NCI-H2107 (cell line): ENCODE measurements at places on chromosomes 7 and 10.

DNA sequence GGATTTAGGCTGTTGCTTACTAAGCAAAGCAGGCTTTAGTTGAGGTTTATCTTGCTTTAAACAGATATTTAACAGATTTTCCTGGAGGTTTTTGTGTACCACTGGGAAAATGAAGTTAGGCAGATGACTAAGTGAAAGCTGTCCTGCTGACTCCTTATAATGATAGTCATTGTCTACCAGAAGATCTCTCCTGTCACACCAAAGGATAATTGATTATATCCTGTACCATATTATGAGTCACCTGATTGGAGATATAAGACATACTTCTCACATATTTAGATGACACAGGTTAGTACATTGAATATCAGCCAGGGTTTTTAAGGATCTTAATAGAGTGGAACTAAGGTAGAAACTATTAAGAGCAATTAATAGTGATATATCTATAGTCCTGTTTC, 68.4 kb downstream of the PTEN start:
- DNase-seq: no peak

GRCh38 chr10:59557052-59557451, 152.6 kb downstream of the SLC16A9 start:
- no peak for DNase-seq

- no peak for DNase-seq
These were observed 3.8 kb downstream of the LDB3 start for GRCh38 chr10:86671985-86672710.

DNA sequence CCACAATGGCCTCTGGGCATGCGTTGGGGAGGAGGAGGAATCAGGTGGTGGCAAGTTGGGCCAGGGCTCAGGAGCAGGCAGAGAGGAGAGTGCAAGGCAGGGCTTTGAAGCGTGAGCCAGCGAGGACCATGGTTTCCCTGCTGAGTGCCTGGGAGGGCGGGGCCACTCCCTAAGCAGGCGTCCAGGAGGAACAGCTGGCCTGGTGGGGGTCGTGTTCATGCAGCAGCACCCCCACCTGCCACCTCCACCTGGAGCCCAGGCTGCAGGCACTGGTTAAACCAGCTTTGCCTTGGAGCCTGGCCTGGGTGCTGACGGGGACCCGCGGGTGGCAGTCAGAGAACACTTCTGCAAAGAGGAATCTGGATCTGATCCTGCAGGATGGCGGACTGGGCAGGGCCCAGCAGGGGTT, 24.2 kb upstream of the AQP1 start:
- peak; percentile 33 for DNase-seq

DNA sequence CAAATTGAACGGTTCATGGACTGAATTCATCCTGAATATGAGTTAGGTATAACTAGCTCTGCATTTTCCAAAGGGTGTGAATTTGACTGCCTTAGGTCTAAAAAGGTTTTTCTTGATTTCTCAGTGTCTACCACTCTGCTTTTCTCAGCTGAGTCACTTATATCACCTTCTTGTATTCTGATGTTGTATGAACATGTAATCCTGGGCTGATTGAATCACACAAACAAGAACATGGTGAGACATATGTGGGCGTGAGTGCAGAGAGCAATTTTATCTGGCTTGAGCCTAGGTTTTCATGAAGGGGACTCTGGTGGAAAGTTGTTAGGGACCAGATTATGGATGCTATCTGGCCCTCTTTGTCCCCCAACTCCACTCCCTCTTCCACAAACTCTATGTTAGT, 239.8 kb downstream of the SUGCT start:
- no peak for DNase-seq

GRCh38 chr7:90648107-90648506, 52.0 kb downstream of the CDK14 start:
- DNase-seq: no peak

DNA sequence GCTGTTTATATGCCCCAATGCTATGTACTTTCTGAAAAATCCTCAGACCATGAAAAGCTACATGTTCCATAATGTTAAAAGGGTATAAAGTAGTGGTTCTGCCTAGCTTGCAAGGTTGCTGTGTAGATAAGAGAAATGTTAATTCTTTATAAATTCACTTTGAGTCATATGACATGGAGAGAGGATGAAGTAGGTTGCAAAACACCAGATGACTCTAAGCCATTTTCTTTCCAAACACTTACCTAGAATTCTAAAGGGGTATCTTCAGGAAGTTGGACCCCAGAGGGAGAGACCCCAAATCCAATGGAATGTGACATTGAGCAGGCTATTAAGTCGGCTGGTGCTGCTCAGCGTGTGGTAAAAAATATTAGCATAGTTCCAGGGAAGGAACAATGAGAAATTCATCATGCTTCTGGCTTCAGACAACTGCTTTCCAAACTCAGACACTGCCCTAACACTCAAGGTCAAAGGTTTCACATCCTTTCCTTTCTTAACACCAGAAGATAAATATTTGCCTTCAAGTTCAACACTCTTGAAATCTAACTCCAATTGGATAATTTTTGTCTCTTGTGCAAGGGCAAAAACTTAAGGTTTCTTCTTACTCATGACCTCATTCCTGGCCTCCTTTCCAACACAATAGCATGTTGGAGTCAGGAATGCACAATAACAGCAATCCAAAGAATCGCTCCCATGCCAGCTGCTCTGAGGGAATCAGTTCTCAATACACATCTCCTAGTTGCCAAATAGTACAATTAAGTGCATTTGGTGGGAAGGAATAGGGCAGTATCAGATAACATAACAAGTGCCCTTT, 100.7 kb upstream of the AFAP1L2 start:
- no peak for DNase-seq

- DNase-seq: no peak
These were observed 291.6 kb upstream of the PPP2R2D start for GRCh38 chr10:131609176-131609575.

DNA sequence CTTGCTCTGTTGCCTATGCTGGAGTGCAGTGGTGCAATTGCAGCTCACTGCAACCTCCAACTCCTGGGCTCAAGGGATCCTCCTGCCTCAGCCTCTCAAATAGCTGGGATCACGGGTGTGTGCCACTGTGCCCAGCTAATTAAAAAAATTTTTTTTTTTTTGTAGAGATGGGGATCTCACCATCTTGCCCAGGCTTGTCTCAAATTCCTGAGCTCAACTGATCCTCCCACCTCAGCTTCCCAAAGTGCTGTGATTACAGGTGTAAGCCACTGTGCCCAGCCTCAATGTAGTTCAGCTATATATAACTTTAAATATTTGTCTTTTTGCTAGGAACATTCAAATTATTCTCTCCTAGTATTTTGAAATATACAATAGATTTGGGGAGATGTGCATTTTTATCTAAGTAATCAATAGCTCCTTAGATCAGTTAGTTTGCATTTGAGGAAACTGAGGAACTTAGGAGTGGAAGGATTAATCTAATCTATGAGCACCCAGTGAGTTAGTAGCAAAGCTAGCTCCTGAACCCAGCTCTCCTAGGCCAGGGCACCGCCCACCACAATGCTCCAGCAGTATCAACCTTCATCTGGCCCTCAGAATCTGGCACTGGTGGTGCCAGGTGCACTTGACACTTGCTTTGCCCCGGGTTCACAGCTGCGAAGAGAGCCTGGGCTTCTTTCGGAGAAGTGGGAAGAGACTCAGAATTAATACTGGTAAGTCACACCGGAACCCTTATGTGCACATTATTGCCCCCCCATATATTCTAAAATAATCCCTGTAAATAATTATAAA, 5.9 kb upstream of the LRMDA start:
- no peak for DNase-seq

GRCh38 chr10:42850931-42851330, 68.3 kb downstream of the BMS1 start:
- no peak for DNase-seq

GRCh38 chr7:159013825-159014289, 130.8 kb downstream of the VIPR2 start:
- no peak for DNase-seq

GRCh38 chr7:101153969-101154692, at the start of gene AP1S1:
AP1S1 (plus strand) TSS chr7:101154476; CDS start chr7:101154515, 39 bp downstream.
- peak; percentile 94 for DNase-seq

DNA sequence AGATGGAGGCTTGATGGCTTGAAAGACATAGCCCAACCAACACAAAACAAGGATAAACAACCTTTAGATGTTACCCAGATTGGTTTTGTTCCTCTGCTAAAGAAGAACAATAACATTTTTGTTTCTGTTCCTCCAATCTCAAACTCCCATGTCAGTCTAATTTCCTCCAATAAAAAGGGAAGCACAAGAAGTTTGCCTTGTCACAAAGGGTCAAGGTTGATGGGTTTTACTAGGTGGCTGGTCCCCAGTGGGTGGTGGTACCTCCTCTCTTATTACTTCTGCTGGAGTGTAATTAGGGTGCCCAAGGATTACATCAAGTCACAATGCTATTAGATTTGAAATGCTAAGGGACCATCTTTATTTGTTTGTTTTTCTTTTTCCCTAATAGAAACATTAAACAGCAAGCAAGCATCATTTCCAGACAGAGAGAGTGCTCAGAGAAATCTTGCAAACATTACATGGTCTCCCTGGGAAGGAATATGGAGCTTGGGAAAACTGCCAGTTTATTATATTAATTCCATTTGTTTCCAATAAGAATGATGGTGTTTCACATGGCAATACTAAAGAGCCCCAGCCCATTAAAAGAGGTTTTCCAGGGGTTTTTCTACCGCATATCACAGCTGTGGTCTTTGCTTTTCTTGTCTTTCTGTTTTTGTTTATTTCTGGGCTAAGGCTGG, 78.3 kb upstream of the AOAH start:
- no peak for DNase-seq

DNA sequence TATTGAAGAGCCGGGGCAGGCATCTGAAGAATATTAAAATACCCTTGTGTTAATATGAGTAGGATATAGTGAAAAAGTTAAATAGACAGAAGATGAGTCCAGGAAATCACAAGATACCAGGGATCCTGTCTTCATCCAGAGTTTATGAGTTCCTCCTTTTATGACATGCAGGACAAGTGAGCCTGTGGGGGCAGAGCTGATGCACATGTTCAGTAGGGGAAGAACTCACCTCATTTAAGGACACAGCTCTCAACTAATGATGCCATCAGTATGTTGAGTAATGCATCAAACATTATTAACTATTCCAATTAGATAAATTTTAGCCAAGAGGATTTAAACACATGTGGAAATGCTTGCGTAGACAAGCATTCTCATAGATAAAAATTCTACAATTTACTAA, 435.8 kb upstream of the AKR1E2 start:
- no peak for DNase-seq
